Iris pigment epithelial cell (primary cell): ENCODE measurements at places on chromosomes 11 and 22.

DNA sequence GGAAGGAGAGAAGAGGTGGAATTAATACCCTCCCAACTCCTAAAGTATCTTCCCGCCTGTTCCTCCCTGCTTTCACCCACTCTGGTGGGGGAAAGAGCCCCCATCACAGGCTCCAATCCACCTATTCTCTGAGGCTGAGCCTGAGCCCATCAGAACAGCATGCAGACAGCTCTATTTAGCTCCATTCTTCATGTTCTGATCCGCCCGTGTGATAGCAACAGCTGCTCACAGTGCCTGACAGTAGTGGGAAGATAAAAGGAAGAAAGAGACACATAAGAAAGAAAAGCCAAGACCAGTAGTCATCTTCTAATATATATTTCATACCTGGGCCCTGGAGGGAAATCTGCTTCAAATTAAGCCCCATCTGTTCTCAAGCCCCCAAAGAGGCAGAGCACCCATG is 80.3 kb upstream of the AKIP1 start:
- DNase-seq, result no peak

DNA sequence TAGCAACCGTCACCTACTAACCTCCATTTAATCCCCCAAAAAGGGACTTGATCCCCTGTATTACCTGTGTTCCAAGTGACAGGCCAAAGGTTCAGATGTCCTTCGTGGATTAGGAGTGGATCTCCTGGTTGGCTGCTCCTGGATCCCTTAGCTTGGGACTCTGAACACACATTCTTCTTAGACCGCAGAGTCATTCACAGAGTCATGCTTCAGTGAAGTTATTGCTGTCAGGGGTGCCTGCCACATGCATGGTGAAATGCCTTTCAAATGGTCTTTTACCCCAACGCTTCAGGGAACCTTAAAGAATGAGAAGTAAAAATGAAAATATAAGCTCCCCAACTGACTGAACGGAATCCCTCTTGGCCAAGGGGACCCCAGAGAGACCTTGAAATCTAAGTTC is 49.1 kb downstream of the ADAMTS8 start:
- DNase-seq, result no peak

- no peak for DNase-seq
Measured at GRCh38 chr22:48431536-48432315, 1395.9 kb downstream of the BRD1 start.

DNA sequence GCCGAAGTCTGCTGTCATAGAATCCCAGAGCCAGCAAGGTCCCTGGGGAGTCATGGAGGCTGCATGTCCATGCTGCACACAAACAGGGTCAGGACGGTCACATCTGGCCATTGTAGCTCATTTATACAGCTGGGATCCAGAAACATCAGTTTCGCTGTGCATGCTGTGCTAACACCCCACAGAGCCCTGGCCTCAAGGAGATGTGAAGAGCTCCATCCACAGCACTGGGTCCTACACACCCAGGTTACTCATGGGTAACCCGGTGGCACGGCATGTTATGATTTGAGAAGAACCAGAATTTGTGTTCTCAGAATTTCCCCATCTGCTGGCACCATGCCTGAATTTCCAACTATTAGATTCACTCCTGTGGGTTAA is 146.3 kb upstream of the ARHGAP20 start:
- DNase-seq, result peak; percentile 65

DNA sequence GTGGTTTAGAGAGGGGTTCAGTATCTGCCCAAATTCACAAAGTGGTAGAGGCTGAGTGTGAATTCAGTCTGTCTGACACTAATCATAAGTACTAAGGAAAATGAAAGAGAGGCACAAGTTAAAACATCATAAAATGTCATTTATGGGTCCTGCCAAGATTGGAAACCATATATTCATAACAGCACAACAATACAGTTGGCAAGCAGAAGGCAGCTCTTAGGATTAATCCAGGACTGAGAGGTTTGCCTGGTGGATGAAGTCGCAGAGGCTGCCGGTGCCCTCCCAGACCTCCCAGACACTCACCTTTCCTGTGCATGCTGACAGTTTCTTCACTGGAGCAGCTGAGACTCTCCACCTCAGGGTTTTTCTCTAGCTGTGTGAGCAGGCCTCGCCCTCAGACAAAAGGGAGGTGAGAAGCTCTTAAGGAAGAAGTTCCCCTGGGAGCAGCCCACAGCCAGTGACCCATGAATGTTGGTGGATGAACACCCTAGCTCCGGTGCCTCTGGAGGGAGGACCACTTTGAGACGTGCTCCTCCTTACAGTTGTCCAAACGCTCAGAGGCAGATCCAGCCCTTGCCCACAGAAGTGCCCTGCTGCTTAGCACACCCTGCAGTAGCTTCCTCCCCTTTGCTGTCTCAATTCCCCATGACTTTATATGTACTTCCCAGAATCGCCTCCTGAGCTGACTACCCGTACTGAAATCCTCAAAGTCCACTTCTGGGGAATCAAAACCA is 43.7 kb downstream of the MAML2 start:
- no peak for DNase-seq

GRCh38 chr11:72609476-72609875 is 64.7 kb downstream of the PDE2A start:
- DNase-seq, result no peak

DNA sequence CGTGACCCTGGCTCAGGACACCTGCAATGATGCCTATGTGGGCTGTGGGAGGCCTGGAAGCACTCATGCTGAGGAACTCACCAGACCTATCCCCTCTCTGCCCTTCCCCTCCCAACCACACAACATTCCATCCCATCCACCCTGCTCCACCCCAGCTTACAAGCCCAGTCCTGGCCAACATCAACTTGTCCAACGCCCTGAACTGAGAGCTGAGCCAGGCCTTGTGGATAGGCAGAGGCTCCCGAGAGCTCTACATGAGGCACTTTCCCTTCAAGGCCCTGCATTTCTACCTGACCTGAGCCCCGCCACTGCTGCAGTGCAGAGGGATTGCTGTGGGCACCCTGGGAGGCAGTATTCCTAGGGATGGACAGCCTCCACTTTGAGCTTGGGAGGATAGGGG is 112.4 kb downstream of the PDE2A start:
- DNase-seq, result no peak

- DNase-seq, result no peak
Measured at GRCh38 chr22:32805361-32805881, 3.9 kb downstream of the TIMP3 start.

GRCh38 chr11:48024635-48025071 is 44.3 kb downstream of the PTPRJ start:
- no peak for DNase-seq

- no peak for DNase-seq
Measured at GRCh38 chr11:2271077-2271326, 614 bp upstream of the ASCL2 start.

- DNase-seq, result no peak
Measured at GRCh38 chr22:38109371-38110001, 998 bp downstream of the BAIAP2L2 start.

- DNase-seq, result peak; percentile 49
Measured at GRCh38 chr11:106032861-106033260, 10.8 kb upstream of the MSANTD4 start.

DNA sequence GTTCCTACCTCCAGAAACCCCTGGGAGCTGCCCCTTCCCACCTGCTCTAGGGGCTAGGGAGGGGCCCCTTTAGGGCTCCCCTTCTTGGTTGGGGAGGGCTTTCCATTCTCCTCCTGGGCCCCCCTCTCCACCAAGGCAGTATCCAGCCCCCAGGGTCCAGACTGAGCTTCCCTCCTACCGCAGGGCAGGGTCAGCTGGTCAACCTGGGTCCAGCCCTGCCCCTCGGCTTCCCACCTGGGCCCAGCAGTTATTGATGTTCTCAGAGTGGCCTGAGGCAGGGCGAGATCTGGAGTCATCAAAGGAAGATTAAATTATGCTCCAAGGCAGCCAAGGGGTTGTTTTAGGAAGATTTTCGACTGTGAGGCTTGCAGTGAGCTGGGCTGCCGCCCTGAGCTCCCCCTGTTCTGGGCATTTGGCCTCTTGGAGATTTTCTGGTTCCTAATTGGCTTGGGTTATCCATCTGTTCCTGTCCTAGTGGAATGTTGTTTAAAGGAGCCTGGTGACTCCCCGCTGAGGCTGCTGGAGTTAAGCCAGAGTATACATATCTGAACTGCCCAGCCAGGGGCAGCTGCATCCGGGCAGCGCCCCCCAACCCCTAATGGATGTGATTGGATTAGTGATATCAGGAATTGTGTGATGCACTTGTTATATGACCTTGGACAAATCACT is 1.8 kb upstream of the SLC22A8 start:
- no peak for DNase-seq

DNA sequence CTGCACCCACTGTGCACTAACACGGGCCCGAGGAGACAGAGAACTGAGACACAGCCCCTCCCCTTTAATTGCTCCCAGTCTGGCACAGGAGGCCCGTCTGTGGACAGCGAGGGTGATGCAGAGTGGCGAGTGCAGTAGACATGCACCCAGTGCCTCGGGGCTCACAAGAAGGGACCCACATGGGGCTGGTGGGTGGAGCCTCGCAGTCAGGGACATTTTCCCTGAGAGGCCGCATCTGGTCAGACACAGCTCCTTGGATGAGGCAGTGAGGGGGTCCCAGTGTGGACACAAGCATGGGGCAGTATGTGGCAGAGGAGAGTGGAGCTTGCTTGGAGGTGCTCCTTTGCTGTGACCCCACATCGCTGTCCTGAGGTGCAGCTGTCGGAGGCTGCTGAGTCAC is 54.8 kb downstream of the SBF1 start:
- no peak for DNase-seq

- no peak for DNase-seq
Measured at GRCh38 chr11:130050257-130050656, 19.4 kb upstream of the APLP2 start.

GRCh38 chr11:76526878-76527277 is 82.1 kb downstream of the EMSY start:
- DNase-seq, result no peak
